LNCaP clone FGC (cell line): ENCODE measurements at places on chromosomes 4 and X.

- DNase-seq: peak; percentile 95
These were observed 18.2 kb downstream of the ACOX3 start for GRCh38 chr4:8422327-8422726.

DNA sequence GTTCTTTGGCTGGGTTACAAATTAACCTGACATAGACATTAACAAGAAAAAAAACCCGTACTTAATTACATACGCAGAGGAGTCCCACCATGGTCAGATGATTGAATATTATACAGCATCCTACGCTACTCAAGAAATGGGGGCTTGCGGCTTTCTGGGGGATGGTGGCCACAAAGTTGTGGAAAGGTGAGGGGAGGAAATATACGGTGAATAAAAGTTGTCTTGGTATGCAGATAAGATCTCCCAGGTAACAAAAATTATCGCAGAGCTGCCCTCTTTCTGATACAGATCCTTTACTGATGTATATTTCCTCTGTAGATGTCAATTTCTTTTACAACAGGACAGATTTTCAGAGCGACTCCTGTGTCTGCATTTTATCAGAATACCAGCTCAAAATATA, 890 bp downstream of the DCAF16 start:
- DNase-seq: no peak

GRCh38 chr4:146957237-146957636, 11.6 kb upstream of the TTC29 start:
- DNase-seq: no peak

GRCh38 chrX:132968296-132968949, 10.0 kb upstream of the HS6ST2 start:
- DNase-seq: no peak

GRCh38 chr4:26141911-26142638, 178.7 kb upstream of the RBPJ start:
- peak; percentile 88 for DNase-seq

GRCh38 chr4:21790438-21791029, 158.0 kb downstream of the KCNIP4 start:
- peak; percentile 3 for DNase-seq

GRCh38 chrX:17597836-17598439, 139.4 kb upstream of the SCML1 start:
- peak; percentile 33 for DNase-seq
